ENCODE measurements at places on chromosomes 12 and 14. TPM values are rescaled to one million over a fixed set of nuclear protein-coding genes. Genes with fewer than 3 reads are reported as not detected.
A peak's percentile ranks its signal among the peaks of the same experiment; 100 is the strongest.

PGF gene
- total RNA-seq: 3.5 TPM

GRCh38 chr14:68521961-68522509 is 270.8 kb downstream of the ZFP36L1 start:
- no peak for DNase-seq

- DNase-seq: peak; percentile 82
Measured at GRCh38 chr12:44053549-44054127, 217.8 kb downstream of the TMEM117 start.

NFATC4 gene
- 61.9 TPM for total RNA-seq

TSPAN8 gene
- not detected for total RNA-seq

DNA sequence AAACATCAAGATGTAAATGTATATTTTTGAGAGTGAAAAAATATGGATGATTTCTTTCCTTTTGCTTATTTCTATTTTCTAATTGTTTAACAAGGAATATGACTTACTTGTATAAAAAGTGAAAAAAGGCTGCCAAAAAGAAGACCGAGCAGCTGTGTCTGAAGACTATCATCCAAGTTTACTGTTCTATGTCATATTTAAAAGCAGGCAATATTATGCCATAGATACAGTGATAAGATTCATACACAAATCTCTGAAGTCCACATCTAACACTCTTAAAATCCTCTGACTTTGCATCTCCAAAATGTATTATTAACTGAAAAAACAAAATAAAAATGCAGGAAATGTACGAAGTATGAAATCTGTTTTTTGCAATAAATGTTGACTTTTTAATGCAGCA is 109.1 kb downstream of the SEC23A start:
- DNase-seq: no peak

DNA sequence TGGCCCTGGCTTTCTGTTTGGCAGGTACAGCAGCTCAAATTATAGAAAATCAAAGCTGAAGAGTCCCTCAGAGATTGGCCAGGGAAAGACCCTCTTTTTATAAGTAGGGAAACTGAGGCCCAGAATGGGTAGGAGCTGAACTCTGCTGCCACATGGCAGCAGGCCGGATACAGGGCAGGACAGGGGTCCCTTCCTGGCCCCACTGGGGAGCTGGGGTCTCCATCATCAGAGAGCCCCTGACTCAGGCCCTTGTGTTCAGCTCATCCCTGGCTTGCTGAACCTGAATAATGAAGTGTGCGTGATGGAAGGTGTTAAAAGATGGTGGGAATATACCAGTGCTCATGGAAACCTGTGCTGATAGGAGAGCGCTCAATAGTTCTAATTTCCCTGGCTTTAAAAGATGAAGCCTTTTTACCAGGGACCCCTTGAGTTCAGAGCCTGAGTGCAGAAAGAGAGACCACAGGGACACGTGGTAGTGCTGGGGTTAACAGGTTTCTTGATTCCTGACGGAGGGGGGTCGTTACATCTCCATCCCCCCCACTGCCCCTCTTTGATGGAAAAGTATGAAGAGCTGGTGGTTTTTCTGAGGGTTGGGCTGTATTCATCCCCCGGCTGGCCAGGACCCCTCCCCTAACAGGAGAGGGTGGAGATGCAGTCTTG is 4.4 kb downstream of the DLK1 start:
- no peak for DNase-seq

DNA sequence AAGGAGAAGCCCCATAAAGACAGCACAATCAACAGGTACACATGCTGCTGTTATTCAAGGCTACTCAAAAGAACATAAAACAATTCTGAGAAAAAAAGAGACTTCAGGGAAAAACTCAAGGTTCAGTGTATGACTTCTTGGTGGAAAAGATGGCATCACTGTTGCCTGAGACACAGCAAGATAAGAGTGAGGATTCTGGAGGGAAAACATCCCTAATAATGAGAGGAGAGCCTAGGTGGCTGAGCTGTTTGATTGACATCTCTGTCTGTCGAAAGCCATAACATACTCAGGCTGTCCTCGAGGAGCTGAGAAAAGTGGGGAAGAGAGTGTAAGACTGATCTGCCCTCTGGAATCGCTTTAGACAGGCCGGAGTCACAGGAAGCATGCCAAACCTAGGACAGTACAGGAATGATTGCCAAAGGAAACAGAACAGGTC is 193.4 kb upstream of the AMIGO2 start:
- DNase-seq: no peak

DNA sequence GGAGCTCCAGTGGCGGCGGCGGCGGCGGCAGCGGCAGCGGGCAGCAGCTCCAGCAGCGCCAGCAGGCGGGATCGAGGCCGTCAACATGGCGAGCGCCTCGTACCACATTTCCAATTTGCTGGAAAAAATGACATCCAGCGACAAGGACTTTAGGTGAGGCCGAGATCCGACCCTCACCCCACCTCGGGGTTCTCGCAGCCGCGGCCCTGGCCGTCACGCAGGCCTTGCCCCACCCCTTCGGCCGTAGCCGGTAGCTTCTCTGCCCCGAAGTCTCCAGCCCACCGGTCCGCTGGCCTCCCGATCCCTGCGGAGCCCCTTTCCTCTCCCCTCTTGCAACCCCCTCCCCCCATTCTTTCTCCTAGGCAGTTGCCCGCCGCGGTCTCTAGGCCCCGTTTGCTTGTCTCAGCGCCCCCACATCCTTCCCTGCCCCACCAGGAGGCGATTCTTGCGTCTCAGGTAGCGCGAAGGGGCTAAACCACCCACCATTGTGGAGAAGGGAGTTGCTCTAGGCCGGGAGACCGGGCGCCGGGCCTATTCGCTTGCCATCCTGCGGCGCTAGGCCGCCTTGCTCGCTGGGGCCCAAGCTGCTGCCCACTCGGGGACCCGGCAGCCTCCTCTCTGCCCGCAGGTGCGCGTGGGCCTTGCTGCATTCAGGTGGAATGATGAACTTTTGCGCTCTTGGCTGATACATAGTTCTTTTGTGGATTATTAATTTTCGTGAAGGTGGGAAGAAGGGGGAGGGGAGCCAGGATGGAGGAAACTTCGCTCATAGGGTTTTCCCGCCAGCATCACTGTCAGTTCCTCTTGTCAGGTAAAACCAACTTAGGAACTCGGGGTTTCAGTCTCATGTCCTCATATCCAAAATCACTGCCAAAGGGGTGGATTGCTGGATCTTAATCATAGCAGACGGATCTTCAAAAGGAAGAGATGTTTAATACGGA is 745 bp downstream of the CAND1 start:
- peak; percentile 23 for DNase-seq

DNA sequence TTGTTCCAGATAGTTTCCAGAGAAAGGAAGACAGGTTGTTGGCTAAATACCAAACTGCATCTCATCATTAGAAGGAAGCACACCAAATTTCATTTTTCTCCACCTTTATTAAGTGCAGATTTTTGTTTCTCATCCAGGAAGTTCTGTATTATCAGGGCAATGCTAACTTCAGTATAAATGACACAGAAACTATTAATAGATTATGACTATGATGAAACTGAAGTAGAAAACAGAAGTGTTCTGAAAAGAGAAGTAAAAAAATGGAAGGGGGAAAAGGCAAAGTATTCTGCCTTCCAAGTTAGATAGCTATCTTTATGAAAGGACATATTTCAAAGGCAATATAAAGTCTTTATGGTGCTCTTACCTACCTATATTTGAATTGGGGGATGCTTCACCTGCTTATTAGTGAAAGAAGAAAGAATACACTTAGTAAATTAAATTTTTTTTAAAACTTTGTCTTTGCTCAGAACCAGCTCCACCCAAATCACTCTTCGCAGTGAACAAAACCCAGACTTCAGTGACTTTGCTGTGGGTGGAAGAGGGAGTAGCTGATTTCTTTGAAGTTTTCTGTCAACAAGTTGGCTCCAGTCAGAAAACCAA is 223.9 kb downstream of the PTPRO start:
- DNase-seq: no peak

TAS2R13 gene
- 0.43 TPM for total RNA-seq

TAPBPL gene
- total RNA-seq: 0.87 TPM

DNA sequence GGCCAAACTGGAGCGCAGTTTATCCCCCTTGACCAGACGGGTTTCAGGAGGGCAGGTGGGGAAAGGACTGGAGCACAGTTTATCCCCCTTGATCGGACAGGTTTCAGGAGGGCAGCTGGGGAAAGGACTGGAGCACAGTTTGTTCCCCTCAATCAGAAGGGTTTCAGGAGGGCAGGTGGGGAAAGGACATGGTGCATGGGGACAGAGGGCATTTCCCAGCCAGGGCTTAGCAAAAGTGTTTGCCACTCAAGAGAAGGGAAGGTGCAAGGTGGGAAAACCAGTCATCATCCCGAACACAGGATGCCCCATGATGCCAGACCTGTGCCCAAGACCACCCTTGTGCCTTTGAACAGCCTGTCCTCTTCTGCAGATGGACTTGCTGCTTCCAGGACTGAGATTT is 54.7 kb downstream of the SPTB start:
- DNase-seq: no peak

DNA sequence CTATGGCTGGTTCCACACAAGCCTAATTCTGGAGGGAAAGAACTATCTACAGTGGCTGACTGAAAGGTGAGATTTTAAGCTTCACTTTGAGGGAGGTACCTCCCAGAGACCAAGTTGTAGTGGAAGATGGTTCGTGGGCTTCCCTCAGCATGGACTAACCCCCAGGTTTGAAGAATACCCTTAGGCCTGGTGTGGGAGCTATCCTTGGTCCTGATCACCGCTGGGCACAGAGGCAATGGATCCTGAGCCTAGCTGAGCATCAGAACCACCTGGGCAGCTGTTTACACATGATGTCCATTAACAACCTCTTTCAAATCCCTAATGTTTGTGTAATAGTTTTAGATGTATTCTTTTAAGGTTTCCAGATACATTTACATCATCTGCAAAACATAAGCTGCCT is 10.3 kb downstream of the DAO start:
- no peak for DNase-seq

DNA sequence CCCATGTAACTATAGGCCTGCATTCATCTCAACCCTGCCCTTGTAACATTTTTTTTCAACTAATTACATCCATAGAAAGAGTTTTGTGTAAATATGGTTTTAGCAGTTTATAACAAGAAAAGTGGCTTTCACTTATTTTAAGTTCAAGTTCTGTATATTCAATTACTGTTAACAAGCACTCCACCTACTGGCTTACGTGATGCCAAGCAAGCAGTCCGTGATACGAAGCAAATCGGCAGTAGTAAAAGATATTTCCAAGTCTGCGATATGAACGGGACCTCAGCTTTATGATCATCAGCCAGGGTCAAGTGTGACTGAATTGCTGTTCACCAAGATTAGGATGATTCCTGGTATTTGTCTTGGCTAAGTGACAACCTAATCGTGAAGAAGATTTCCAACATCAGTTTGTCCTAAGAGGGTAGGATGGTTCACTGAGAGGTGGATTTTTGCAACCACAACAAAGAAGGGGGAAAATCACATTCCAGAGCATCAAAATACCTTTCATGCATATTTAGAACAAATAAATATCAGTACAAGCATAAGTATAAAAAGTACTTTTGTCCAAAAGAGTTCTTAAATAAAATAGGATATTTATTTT is 456.2 kb downstream of the FOXG1 start:
- DNase-seq: peak; percentile 47

GRCh38 chr14:83101846-83102245 is 1568.2 kb upstream of the SEL1L start:
- DNase-seq: no peak

ADGRD1 gene
- total RNA-seq: 3.9 TPM

DNA sequence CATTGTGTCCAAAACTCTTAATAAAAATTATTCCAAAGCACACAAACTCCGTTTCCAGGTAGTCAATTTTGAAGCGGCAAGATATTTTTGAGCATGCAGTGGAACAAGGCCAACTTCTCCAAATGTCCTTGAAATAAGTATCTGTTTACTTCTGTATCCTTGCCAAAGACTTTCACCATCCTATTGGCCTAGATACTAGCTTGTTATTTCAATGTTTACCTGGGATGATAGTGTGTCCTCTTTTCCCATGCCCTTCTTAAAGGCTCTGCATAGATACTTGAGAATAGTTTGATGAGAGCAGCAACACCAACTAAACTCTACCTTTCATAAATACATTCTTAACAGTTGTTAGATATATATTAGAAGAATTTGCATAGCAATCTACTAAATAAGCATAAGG is 160.9 kb downstream of the KCNC2 start:
- no peak for DNase-seq

- no peak for DNase-seq
Measured at GRCh38 chr14:53472306-53472705, 319.2 kb upstream of the DDHD1 start.

DNA sequence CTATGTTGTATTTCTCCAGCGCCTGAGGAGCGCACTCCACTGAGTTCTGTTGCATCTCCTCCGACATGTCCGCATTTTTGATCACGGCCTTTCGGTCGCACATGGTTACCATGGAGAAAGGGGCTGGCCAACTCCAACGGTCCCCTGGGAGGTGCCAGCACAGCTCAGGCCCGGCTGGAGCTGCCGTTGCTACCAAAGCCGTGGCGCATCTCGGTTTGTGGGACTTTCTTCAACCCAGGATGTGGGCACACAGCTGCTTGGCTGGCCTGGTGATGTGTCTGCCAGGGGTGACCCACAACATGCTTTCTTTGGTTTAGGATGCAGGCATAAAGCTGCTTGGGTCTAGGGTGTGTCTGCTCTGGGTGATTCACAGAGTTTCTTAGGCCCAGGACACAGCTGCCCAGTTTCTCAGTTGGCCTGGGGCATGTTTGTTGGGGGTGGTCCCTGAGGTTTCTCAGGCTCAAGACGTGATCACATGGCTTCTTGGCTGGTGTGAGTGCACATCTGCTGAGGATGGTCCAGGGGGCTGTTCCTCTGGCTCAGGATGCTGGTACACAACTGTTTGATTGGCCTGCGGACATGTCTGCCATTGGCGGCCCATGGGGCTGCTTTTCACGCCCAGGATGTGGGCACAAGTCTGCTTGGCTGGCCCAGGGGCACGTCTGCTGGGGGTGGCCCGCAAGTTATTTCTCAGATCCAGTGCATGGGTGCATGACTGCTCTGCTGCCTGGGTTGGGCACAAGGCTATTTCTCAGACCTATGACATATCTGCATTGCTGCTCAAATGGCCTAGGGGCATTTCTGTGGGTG is 25.9 kb upstream of the GTF2A1 start:
- DNase-seq: no peak

GRCh38 chr12:119998471-119999245 is 9.6 kb downstream of the BICDL1 start:
- DNase-seq: no peak

DNA sequence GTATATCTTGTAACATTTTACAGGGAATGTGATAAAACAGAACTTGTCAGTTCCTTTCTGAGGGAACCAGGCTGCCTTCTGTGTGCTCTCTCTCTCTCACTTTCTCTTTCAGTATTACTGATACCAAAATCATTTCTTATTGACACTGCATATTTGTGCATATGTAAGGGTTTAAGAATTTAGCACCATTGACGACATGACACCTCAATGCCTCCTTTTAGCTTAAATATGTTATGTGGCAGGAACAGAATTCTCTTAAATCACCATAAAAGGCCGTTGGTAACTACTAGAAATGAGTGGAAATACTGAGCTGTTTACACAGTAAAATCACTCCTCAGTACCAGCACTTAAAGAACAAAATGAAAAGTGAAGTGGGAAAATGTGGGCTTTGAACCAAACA is 457.7 kb upstream of the SYT1 start:
- peak; percentile 54 for DNase-seq

HCAR1 gene
- total RNA-seq: not detected

CORO1C gene
- 391 TPM for total RNA-seq
